ENCODE measurements at places on chromosomes 3 and 15.
A peak's percentile ranks its signal among the peaks of the same experiment; 100 is the strongest.

- peak; percentile 77 for DNase-seq
Measured at GRCh38 chr3:23004971-23005370, 198.2 kb upstream of the UBE2E2 start.

DNA sequence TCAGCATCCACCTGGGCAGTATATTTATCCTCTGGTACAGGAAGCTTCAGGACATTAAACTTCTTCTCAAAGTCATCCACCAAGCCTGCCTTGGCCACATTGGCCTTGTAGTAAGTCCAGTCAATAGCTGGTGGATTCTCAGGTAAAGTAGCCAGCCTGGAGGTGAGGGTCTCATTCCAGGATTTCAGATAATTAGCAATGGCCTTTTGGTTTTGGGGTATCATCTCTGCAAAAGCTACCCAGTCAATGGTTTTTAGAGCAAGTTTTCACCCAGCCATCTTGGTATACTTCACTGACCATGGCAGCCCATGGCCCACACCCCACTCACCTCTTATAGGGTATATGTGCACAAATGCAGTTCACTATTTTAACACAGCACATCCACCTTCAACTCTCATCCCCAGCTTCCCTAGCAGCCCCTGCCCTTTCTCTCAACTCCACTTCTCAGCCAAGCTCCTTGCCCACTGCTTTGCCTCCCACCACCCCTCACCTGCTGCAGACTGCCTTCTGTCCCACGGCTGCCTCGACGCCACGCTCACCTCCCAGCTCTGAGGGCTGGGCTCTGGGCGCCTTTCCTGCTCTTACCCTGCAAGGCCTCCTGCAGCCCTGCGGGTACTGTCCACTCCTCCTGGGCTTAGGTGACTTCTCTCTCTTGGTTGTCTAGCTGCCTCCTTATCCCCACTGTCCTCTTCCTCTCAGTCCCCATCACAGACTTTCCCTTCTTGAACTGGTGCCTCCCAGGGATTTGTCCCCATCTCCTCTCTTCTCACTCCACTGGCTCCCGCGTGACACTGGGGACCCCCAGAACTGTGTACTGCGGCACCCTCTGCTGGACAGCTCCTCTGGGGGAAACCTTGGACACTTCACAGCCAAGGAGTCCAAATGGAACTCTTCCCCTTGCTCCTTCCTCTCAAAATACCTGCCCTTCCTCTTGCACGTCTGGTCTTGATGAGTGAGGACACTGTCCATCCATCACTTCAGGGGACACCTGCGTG is 1.7 kb upstream of the TGM5 start:
- DNase-seq, result peak; percentile 40

DNA sequence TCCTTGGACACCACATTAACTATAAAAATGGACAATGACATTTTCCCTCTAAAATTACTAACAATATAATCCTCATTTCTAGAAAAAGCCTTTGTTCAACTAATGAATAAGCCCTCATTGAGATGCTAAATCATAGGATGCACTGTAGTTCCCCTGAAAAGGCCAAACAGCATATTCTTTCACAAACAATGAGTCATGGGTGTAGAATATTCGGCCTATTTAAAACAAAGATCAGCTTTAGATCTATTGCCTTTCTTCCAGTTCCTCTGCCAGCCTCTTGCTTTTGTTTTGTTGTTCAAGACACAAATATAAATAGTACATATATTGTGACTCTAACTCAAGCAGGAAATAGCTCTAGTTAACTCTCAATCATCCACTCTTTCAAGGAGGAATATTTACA is 82.5 kb downstream of the ADAM10 start:
- DNase-seq, result peak; percentile 27

DNA sequence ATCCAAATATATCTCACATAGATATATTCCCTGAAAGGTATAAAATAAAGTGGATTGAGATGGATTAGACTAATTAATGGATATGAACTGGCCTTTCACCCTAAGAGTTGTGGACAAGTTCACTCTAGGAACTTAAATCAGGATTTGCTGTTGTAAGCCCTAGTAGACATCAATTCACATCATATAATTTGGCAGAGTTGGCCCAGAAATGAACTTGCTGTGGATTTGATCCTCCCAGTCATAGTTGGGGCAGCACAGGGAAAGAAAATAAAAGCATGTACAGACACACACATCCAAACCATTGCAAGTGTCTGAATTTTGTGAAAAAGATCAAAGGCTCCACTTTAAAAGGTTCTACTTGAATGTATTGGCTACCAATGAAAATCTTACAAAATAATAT is 734.7 kb upstream of the NR2F2 start:
- no peak for DNase-seq

GRCh38 chr3:99663977-99664376 is 25.6 kb downstream of the COL8A1 start:
- no peak for DNase-seq

GRCh38 chr15:84819291-84819768 is 2.2 kb downstream of the ALPK3 start:
- DNase-seq, result no peak

DNA sequence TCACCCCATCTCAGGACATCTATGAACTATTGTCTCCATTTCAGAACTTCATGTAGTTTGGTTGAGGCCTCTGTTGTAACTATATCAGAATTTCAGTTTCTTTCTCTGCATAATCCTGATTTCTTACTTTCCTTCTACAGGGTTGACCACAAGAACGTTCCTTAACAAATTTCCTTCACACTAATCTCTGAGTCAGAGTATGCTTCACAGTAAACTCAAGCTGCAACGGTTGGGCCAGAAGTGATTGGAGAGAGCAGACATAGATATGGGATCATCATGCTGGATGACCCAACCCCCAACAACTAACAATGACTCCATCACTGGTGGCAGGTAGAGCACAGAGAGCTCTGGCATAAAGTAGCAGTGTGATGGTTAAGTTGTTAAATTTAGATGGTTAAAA is 128.8 kb upstream of the OSTN start:
- peak; percentile 67 for DNase-seq

GRCh38 chr3:136396916-136397315 is 146.8 kb downstream of the PCCB start:
- no peak for DNase-seq

DNA sequence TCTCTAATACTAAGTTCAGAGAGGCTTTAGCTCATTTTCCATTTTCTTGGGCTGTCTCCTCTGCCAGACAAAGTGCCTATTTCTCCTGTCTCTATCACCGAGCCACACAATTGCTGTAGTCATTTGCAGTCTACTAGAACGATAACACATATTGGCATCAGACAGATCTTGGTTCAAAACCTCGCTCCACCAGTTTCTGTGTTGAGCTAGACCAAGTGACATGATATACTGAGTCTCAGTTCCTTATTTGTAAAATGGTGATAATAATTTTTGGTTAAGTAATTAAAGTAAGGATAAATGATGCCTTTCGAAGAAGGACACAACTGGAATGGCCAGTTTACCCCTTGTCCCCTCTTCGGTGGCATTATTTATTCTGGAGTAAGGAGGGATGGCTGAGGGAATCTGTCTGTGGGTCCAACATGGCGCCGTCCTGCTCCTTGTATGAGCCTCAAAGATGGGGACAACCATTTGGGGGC is 398 bp upstream of the RAB7A start:
- DNase-seq, result no peak

DNA sequence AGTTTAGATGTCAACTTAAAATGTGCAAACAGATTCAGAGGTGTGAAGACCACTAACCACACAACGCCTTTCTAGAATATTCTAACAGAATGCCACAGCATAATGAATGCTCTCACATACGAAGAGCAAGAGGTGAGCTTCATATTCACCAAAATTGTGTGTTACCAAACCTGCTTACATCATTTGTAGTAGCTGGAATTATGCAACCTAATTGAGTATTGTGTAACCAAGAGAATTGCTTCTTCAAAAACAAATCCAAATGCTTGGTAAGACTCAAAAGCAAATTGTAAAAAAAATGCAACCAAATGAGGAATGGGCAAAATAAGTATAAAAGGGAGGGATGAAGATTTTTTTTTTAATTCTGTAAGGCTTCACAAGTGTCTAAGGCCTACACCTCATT is 160.7 kb downstream of the TAFA4 start:
- peak; percentile 34 for DNase-seq

DNA sequence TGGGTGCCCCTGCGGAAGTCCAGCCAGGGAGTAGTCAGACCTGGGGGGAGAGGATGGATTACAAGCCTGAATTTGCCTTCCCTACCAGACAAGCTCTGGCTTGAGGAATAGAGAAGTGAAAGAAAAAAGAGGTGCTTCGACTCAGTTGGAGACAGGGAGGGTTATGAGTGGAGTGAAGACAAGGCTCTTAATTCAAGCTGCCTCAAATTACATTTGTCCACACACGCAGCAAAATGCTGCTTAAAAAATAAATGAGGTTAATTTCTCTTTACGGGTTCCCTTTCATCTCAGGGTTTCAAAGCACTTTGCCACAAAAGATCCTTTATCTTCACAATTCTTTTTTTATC is 49.0 kb upstream of the SLC4A7 start:
- DNase-seq, result no peak

- DNase-seq, result no peak
Measured at GRCh38 chr15:27741226-27741860, 357.8 kb downstream of the OCA2 start.

GRCh38 chr15:79172032-79172481 is 81.5 kb upstream of the RASGRF1 start:
- no peak for DNase-seq

DNA sequence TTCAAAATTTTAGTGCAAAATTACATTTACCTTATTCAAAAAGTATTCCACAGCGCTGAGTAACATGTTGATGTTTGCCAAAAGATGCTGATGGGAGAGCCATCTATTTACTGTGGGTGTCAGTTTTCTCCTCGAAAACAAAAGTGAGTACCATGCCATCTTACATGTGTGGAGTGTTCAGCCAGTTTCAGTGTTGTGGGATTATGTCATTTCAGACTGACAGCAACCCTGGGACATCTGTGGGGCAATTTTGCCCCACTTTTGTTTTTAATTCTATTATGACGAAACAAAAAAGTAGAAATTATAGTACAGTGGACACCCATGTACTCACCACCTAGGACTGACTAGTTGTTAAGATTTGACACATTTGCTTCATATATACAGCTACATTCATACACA is 19.6 kb downstream of the SLCO3A1 start:
- no peak for DNase-seq

DNA sequence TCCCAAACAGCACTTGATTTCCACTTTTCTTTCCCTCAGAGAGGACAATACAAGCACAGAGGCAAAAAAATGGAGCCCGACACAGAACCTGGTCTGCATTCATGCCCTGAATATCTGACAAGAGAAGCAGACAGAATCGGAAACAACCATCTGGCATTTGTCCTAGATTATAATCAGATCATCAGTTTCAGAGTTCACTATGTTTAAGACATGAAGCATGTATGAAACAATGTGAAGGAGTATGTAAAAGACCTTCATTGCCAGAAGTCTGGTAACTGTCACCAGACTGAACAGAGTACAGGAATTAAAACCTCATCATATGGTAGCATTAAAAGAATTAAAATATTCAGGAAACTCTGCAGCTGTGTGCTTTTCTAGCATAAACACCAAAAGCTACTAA is 65.0 kb downstream of the SETD2 start:
- no peak for DNase-seq

GRCh38 chr15:92928225-92928750 is 28.2 kb downstream of the CHD2 start:
- DNase-seq, result no peak

GRCh38 chr15:66066005-66066404 is 187.5 kb downstream of the MEGF11 start:
- DNase-seq, result no peak

DNA sequence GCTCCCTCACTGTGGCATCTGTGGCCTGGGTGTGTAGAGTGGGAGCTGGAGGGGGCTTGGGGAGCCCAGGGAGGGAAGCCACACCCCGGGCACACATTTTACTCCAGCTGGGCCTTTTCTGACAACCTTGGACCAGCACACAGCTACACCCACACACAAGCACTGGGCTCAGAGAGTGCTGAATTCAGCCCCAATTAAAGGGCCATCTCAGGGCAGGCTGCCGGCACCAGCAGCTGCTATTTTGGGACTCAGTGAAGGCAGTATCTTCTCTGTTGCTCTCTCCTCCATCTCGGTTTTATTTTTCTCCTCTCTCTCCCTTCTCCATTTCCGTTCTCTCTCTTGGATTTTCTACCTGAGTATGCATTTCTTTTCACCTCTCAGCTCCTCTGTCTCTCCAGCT is 19.1 kb upstream of the TBC1D21 start:
- DNase-seq, result no peak

- no peak for DNase-seq
Measured at GRCh38 chr3:161567577-161568361, 71.2 kb downstream of the OTOL1 start.

DNA sequence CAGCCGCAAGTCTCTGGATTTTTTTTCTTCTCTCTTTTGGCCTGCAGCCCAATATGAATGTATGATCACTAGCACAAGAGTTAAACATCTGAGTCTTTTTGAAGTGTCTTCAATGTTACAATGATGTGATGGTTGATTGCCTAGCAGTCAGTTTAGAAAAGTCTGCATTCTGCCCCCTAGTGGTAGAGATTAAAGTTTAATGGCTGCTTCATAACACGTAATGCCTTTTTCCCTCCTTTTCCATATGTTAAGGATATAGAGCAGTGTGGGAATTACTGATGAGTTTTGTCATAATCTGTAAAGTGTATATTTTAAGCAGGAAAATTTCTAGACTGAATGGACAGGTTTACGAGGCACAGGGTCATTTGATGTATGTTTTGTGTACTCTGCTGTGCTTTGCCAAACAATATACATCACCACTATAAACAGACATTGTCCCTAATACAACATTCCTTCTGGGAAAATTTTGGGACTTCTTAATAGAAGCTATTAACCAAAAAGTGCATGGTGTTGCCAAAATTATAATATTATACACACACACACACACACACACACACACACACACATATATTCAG is 1038.5 kb upstream of the NR2F2 start:
- peak; percentile 66 for DNase-seq

GRCh38 chr15:85504749-85505676 is 124.6 kb downstream of the AKAP13 start:
- peak; percentile 73 for DNase-seq

DNA sequence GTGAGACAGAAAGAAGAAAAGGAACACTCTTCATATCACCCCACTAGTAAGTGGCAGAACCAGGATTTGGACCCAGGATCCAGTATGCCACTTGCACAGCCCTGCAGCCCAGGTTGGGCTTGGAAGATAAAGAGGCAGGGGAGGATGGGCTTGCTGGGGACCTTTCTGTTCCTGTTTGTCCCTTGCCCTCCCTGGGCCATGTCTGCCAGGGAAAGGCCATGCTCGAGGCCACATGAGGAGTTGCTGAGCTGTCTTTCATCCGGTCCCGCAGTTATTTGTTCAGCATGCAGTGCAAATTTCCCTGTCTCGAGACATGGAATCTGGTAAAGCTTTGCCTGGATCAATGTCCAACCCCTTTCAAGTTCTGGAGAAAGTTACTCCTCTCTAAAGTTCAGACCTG is 116.0 kb upstream of the MRPS22 start:
- DNase-seq, result no peak

- no peak for DNase-seq
Measured at GRCh38 chr3:123780656-123781055, 103.5 kb downstream of the MYLK start.

Measured in MCF 10A (cell line).